ENCODE measurements at places on chromosomes 5 and 9. TPM values are rescaled to one million over a fixed set of nuclear protein-coding genes. Genes with fewer than 3 reads are reported as not detected.
A peak's percentile ranks its signal among the peaks of the same experiment; 100 is the strongest.

DNA sequence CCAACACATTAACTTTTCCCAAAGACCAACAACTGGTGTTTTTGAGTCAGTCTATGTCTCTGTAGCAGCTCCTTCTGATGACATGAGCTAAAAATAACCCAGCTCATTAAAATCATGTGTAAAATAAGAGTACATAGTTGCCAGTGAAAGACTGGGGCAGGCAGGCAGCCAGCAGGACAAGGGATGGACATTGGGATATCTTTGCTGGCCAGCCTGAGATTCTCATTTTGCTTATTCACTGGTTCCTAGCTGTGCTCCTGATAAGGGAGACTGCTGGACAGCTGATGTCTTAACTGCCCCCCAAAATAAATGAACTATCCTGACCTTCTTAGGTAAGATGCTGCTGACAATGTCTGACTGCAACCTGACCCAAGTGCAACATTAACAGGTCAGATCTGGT, 33.9 kb downstream of the EPB41L4B start:
- no peak for DNase-seq

DNA sequence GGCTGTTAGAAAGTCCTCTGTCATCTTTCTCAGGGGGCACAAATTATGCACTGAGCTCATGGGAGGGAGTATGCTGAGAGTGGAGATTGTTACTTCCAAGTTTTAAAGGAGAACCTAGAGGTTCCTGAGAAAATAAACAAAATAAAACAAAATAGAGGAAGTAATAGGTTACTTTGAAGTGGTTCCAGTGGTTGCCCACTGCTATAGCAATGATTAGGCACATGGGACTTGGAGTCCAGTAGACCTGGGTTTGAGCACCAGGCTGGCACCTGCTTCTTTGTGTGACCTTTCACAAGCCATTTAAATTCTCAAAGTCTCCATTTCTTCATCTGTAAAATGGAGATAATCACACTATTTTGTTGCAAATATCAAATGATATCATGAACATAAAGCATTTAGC, 13.8 kb upstream of the CDC23 start:
- DNase-seq: no peak

DNA sequence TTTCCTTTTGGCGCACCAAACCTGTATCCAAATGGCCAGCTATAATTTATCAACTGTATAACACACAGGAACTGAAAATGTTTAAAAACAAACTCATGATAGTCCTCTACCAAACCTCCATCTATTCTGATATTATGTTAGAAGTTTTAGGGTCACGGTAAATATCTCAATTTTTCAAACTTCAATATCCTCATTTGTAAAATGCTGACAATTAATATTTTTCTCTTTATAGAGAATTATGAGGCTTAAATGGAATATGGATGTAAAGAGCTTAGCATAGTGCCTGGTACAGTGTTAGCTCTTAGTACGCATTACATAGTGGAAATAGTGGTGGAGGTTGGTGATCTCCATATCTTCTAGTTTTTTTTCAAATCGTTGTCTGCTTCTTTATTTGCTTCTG, 917.6 kb downstream of the TLE4 start:
- no peak for DNase-seq

DNA sequence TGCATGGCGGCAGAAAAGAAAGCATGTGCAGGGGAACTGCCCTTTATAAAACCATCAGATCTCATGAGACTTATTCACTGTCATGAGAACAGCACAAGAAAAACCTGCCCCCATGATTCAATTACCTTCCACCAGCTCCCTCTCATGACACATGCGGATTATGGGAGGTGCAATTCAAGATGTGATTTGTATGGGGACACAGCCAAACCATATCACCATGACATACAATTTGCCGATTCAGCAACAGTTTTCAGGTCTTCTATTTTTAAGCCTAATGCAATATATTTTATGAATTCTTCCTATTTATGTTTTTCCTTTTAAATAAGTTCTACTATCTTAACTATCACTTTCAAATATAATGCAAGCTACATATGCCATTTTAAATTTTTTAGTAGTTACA, 90.8 kb upstream of the CCDC152 start:
- no peak for DNase-seq

DNA sequence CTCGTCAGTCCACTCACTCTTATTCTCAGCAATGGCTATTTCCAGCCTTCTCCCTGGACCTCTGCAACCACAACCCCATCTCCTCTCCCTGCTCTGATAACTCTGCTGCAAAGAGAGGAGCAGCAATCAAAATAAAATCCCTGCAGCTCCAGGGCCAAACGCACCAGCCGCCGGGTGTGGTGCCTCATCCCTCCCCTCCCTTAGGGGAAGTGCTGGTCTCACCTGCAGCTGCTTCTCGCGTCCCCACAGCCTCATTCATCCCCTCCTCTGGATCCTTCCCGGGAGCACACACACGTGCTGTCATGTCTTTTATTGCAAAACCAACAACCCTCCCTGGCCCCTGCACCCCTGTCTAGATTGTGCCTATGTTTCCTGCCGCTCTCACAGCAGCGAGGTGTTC, 77.8 kb downstream of the TENT4A start:
- peak; percentile 85 for DNase-seq

Gene TRIM32
- 19.2 TPM for total RNA-seq

Gene ATP10B
- 0.58 TPM for total RNA-seq

Gene TERT
- total RNA-seq: not detected

Gene REEP2
- total RNA-seq: 38.8 TPM

All from esophagus muscularis mucosa (tissue), 4 donors.